ENCODE measurements at places on chromosomes 12 and 14.

DNA sequence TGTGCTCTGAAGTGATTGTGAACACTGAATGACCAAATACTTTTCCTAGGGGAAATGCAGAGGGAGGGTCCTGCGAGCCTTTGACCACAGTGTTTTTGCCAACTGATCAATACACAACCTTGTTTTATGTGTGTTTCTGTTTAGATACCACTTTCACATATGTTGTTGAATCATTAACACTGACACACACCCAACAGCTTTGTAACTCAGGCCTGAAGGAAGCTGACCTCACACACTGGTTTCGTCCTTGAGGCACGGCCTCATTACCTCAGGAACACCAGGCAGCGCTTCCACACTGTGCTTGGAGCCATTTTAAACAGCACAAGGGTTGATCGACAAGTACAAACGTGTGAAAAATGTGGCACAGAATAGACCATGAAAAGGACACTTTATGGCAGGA, 60.0 kb downstream of the PPFIBP1 start:
- DNase-seq: no peak

GRCh38 chr12:131583090-131583712, 127.7 kb upstream of the SFSWAP start:
- DNase-seq: no peak

DNA sequence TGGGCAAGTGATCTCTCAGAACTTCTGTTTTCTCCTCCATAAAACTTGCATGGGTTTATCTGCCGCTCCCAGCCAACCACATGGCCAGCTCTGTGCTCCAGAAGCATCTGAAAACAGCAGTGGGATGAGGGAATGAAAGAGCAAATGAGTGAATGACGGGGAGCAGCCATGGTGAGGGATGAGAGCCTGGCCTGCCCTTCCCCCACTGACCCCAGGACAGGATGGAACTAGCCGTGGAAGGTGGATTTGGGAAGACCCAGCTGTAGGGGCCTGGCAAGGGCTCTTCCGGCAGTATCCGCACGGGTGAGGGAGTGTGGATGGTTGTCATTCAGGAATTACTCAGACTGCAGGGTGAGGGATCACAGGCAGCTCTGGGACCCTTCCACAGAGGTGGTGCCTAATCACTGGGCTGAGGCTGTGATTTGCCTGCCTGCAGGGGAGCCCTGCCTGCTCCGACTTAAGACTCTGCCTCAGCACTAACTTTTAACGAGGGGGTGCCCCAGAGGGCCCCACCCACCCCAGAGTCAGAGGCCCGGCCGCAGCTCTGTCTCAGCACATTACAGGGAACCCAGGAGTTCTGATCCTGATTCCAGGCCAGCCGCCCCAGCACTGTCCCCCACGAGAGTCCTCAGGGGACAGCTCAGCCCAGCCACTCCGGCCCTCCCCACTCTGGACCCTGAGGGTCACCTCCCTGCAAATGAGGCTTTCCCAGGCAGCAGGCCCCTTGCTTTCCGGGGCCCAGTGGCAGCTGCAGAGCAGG, 136.8 kb upstream of the C14orf180 start:
- no peak for DNase-seq

- no peak for DNase-seq
These were observed 15.1 kb downstream of the BCAT1 start for GRCh38 chr12:24933694-24934407.

DNA sequence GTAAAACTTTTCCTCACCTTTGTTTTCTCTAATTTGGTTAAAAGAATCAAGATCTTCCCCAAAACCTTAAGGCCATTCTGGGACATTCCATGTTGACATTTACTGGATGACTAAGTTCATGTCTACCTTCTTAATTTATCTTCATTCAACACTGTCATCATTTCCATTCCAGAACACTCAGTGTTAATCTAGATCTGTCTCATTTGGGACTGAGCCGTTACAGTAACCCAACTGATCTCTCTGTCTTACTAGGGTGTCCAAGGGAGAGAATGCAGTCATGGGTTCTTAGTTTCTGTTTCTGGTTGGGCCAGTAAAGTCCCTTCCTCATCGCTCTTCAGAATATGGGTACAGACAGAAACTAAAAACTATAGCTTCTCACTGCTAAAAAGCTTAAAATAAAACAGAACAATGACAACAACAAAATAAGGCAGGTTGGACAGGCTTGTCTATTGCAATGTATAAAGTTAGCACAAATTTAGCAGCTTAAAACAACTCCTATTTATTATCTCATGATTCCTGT, 144.8 kb downstream of the ASCL1 start:
- no peak for DNase-seq
